ENCODE measurements at places on chromosomes 7 and 10. TPM values are rescaled to one million over a fixed set of nuclear protein-coding genes. Genes with fewer than 3 reads are reported as not detected.

GRCh38 chr7:16278167-16278787, 143.1 kb downstream of the CRPPA start:
- no peaks in the 10 kb centered on the region for H3K27me3 ChIP-seq
- DNase-seq, result no peak
- no peak overlapping the region for H3K4me3 ChIP-seq

GRCh38 chr7:84251277-84251781, 56.7 kb upstream of the SEMA3A start:
- no peaks in the 10 kb centered on the region for H3K36me3 ChIP-seq

The RHOBTB1 gene
- not detected for total RNA-seq

The SLC26A3 gene
- not detected for total RNA-seq

The HOXA9 gene
- total RNA-seq, result not detected

All from activated naive CD4-positive, alpha-beta T cell treated with anti-CD3 and anti-CD28 coated beads for 36 hours (primary cell).